Purkinje cell (primary cell): ENCODE measurements at places on chromosomes 7 and 10. TPM values are rescaled to one million over a fixed set of nuclear protein-coding genes. Genes with fewer than 3 reads are reported as not detected.

AMPH gene
- 24.0 and 32.8 TPM in 2 replicates for polyA plus RNA-seq

TSPAN33 gene
- polyA plus RNA-seq: 0.92 and 3.7 TPM in 2 replicates

MSMB gene
- not detected in 2 replicates for polyA plus RNA-seq

WDFY4 gene
- not detected in 2 replicates for polyA plus RNA-seq

HMX2 gene
- not detected in 2 replicates for polyA plus RNA-seq

WNT8B gene
- polyA plus RNA-seq: not detected in 2 replicates

SH2D4B gene
- polyA plus RNA-seq: 0.21 TPM in 1 of 2 replicates, not detected in the other

CCL24 gene
- polyA plus RNA-seq: not detected in 2 replicates

H2BK1 gene
- polyA plus RNA-seq: not detected in 2 replicates

CCDC7 gene
- polyA plus RNA-seq: 9.8 and 13.4 TPM in 2 replicates

IDI2 gene
- not detected in 2 replicates for polyA plus RNA-seq

ACSL5 gene
- 0.27 TPM in 1 of 2 replicates, not detected in the other for polyA plus RNA-seq

PTPN20 gene
- polyA plus RNA-seq: 30.1 and 36.9 TPM in 2 replicates

RPEL1 gene
- polyA plus RNA-seq: not detected in 2 replicates

PGAM2 gene
- 6.0 and 6.5 TPM in 2 replicates for polyA plus RNA-seq

AKR1C8 gene
- polyA plus RNA-seq: not detected in 2 replicates

CFTR gene
- 1.6 TPM in 1 of 2 replicates, not detected in the other for polyA plus RNA-seq

RADIL gene
- polyA plus RNA-seq: 0.32 and 0.52 TPM in 2 replicates

MYL10 gene
- not detected in 2 replicates for polyA plus RNA-seq

HIP1 gene
- polyA plus RNA-seq: 2.1 and 3.7 TPM in 2 replicates

SCRN1 gene
- 22.5 and 28.2 TPM in 2 replicates for polyA plus RNA-seq

DNAJB9 gene
- 76.3 and 102 TPM in 2 replicates for polyA plus RNA-seq

DPP6 gene
- polyA plus RNA-seq: 59.5 and 60.8 TPM in 2 replicates

ADO gene
- 21.7 and 27.0 TPM in 2 replicates for polyA plus RNA-seq

ITIH5 gene
- 0.70 TPM in 1 of 2 replicates, not detected in the other for polyA plus RNA-seq

NUTM2A gene
- polyA plus RNA-seq: not detected in 2 replicates

CYP2C19 gene
- polyA plus RNA-seq: 0.94 and 2.6 TPM in 2 replicates

CHST15 gene
- polyA plus RNA-seq: 27.7 and 38.8 TPM in 2 replicates

TBX20 gene
- polyA plus RNA-seq: not detected in 2 replicates

TCF7L2 gene
- polyA plus RNA-seq: 5.5 and 10.9 TPM in 2 replicates

BLNK gene
- polyA plus RNA-seq: 0.70 TPM in 1 of 2 replicates, not detected in the other

DGKI gene
- polyA plus RNA-seq: 24.4 and 28.9 TPM in 2 replicates

MMRN2 gene
- 0.46 and 0.52 TPM in 2 replicates for polyA plus RNA-seq

OR6V1 gene
- 1.2 TPM in 1 of 2 replicates, not detected in the other for polyA plus RNA-seq

FAM221A gene
- 44.1 and 56.9 TPM in 2 replicates for polyA plus RNA-seq

SSMEM1 gene
- polyA plus RNA-seq: not detected in 2 replicates

NAT16 gene
- not detected in 2 replicates for polyA plus RNA-seq
